ENCODE measurements at places on chromosomes 16 and 17. TPM values are rescaled to one million over a fixed set of nuclear protein-coding genes. Genes with fewer than 3 reads are reported as not detected.

GRCh38 chr16:29745121-29745852 lies 503 bp downstream of the C16orf54 start:
- no peaks in the 10 kb centered on the region for H3K36me3 ChIP-seq
- H3K4me3 ChIP-seq = peak overlapping the region; percentile 54

DNA sequence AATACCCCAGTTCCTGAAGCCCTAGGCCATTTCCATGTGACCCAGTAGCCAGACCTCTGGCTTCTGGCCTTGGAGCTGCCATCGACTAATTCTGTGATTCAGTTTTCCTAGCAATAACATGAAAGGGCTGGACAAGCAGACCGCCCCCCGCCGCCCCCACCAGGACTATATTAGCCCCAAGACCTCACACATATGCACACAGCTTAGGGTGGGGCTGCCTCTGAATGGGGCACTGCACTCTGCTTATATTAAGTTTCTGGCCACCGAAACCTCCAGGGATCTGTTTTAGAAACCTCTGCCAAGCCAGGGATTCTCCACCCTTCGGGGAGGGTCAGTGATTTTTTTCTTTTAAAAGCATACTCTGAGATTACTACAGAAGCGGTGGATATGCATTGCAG lies 2.3 kb downstream of the RAB11FIP4 start:
- H3K4me1 ChIP-seq = peaks cover 15% of the 10 kb centered on the region
- DNase-seq = peak; percentile 10
- no peaks in the 10 kb centered on the region for H3K36me3 ChIP-seq
- H3K27ac ChIP-seq = no peak overlapping the region
- no peak overlapping the region for H3K4me3 ChIP-seq

GRCh38 chr17:62827746-62828485 lies 19.8 kb upstream of the MARCHF10 start:
- no peaks in the 10 kb centered on the region for H3K36me3 ChIP-seq
- H3K27ac ChIP-seq = no peak overlapping the region
- DNase-seq = no peak
- H3K4me3 ChIP-seq = no peak overlapping the region
- H3K27me3 ChIP-seq = no peaks in the 10 kb centered on the region

- H3K27me3 ChIP-seq = no peaks in the 10 kb centered on the region
- DNase-seq = peak; percentile 76
- peaks cover 25% of the 10 kb centered on the region for H3K4me1 ChIP-seq
- H3K36me3 ChIP-seq = no peaks in the 10 kb centered on the region
- H3K27ac ChIP-seq = peak overlapping the region; percentile 71
These were observed 56.7 kb downstream of the PLXDC1 start for GRCh38 chr17:39094607-39095308.

DNA sequence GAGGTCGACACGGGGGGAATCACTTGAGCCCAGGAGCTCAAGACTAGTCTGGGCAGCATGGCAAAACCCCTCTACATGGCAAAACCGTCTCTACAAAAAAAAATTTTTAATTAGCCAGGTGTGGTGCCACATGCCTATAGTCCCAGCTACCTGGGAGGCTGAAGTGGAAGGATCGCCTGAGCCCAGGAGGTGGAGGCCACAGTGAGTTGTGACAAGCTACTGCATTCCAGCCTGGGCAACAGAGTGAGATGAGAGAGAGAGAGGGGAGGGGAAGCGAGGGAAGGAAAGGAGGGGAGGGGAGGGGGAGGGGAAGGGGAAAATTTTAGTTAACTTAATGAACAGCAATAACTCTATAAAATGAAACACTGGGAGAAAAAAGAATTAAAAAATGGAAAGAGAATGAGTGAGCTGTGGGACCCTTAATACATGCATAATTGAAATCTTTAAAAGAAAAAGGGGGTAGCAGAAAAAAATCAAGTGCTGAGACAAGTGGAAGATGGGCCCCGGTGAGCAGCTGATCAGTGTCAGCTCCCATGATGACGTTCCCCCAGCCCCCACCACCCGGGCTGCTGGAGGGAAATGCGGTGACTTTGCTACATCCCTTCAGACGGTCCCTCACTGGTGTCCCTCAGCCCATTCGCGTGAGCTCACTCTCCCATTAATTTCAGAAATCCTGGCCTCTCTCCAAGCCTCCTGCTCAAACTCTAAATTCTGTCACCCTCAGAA lies 2.7 kb downstream of the ASGR2 start:
- H3K27me3 ChIP-seq = no peaks in the 10 kb centered on the region
- no peak overlapping the region for H3K4me3 ChIP-seq

- no peak for DNase-seq
- no peaks in the 10 kb centered on the region for H3K27me3 ChIP-seq
- no peaks in the 10 kb centered on the region for H3K4me1 ChIP-seq
- H3K27ac ChIP-seq = no peak overlapping the region
These were observed 5.1 kb upstream of the TRIM25 start for GRCh38 chr17:56918916-56919315.

GRCh38 chr17:81295676-81296381 lies 722 bp upstream of the SLC38A10 start:
- peak overlapping the region; percentile 94 for H3K27ac ChIP-seq
- no peaks in the 10 kb centered on the region for H3K4me1 ChIP-seq
- no peaks in the 10 kb centered on the region for H3K27me3 ChIP-seq
- H3K4me3 ChIP-seq = peak overlapping the region; percentile 80
- peaks cover 2% of the 10 kb centered on the region for H3K36me3 ChIP-seq

GRCh38 chr16:48535369-48535787 lies 74.6 kb downstream of the N4BP1 start:
- DNase-seq = no peak
- H3K4me1 ChIP-seq = peaks cover 24% of the 10 kb centered on the region
- no peak overlapping the region for H3K27ac ChIP-seq
- H3K36me3 ChIP-seq = peaks cover 7% of the 10 kb centered on the region
- H3K27me3 ChIP-seq = no peaks in the 10 kb centered on the region

GRCh38 chr16:17435318-17435717 lies 35.4 kb downstream of the XYLT1 start:
- H3K4me3 ChIP-seq = no peak overlapping the region
- DNase-seq = no peak
- peaks cover 4% of the 10 kb centered on the region for H3K4me1 ChIP-seq
- H3K36me3 ChIP-seq = no peaks in the 10 kb centered on the region

DNA sequence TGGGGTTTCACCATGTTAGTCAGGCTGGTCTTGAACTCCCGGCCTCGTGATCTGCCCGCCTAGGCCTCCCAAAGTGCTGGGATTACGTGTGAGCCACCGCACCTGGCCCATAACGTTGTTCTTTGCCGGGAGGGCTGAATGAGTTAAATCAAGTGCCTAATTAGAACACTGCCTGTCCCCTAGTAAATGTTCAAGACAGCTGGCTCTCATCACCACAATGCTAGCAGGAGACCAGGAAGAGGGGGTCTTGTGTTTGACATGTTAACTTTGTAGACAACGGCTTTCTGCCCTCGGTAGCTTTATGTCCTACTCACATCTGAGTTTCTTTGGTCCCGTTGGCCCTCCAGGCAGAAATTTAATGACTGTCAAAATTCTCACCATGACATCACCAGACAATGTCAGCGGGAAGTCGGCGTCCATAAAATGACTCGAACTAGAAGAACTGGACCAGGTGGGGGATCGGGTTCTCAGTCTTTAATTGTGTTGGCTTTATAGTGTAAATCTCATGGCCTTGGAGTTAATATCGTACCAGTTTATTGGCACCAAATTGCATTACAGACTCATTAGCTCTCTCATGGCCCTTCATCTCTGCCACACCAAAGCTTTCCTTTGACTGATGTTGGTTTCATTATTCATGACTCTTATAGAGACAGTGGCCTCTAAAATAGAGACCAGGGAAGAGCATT lies 11.4 kb upstream of the ITPRIPL2 start:
- H3K4me3 ChIP-seq = no peak overlapping the region
- no peak overlapping the region for H3K27ac ChIP-seq

The KRT31 gene
- total RNA-seq = not detected

The SLFN14 gene
- not detected for total RNA-seq

The PMFBP1 gene
- total RNA-seq = 108 TPM
